ENCODE measurements at places on chromosomes 16 and 17.

GRCh38 chr17:68518063-68518815, 6.0 kb downstream of the PRKAR1A start:
- no peak for DNase-seq

GRCh38 chr16:87550495-87550961, 51.8 kb upstream of the JPH3 start:
- DNase-seq, result no peak

DNA sequence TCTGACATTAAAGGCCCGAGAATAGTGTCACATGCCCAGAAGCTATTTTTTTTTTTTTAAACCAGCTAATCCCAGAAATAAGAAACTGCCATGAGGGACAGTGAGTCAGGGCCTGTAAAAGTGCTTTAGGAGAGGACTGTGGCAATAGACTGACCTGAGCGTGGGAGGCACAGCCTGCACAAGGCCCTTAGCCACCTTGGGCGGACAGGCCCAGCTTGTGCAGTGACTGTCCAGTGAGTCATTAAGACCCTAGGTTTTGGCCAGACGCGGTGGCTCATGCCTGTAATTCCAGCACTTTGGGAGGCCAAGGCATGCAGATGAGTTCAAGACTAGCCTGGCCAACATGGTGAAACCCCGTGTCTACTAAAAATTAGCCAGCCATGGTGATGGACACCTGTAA, 343.0 kb upstream of the ZFHX3 start:
- no peak for DNase-seq

DNA sequence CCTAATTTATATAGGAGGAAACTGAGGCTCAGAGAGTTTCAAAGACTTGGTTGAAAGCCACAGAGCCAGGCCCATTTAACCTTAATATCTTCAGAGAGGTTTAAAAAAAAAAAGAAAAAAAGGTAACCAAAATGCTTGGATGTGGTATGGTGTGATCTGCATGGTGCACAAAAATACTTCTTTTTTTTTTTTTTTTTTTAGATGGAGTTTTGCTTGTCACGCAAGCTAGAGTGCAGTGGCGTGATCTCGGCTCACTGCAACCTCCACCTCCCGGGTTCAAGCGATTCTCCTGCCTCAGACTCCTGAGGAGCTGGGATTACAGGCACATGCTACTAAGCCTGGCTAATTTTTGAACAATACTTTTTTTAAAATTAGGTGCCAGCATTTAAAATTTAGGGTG, 101.8 kb downstream of the XYLT1 start:
- DNase-seq, result no peak

- DNase-seq, result no peak
These were observed 173.0 kb downstream of the CCDC182 start for GRCh38 chr17:57572062-57572461.

GRCh38 chr17:17682293-17682736, 1.1 kb downstream of the RAI1 start:
- DNase-seq, result no peak

- no peak for DNase-seq
These were observed 31.3 kb upstream of the ABCC3 start for GRCh38 chr17:50603340-50603739.

DNA sequence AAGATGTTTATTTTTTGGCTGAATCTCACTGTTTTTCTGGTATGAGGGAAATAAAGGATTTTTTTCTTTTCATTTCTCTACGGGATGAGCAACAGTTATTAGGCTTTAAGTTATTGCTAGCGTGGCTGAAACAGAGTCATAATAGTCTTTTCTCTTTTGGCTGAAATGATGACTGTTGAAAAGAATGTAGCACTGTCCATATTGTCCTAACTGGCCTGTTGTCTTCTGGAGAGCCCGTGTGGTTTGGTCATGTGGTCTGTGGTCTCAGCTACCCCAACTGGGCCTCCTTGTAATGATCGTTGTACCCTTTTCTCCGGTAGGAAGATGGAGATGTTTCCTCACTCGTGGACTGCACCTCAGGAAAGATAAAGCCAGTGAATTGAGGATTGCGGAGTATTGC, 36.6 kb downstream of the EPN2 start:
- no peak for DNase-seq

DNA sequence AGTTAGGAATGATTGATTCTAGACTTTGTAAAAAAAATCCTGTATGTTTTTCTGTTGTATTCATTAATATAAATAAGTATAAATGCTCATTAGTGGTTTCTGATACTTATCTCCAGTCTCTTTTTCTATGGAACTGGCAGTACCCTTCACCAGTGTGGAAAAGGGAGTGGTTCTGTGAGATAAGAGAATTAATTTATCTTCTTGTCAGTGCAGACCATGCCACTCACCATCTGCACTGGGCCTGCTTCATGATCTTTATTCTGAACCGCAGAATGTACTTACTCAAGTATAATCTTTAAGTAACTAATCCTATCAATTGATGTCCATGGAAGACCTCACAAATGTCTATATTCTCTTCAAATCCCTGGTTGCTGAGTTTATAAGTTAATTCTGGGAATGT, 836.1 kb upstream of the CDH8 start:
- no peak for DNase-seq

GRCh38 chr17:17757391-17757791, 76.1 kb downstream of the RAI1 start:
- DNase-seq, result no peak

DNA sequence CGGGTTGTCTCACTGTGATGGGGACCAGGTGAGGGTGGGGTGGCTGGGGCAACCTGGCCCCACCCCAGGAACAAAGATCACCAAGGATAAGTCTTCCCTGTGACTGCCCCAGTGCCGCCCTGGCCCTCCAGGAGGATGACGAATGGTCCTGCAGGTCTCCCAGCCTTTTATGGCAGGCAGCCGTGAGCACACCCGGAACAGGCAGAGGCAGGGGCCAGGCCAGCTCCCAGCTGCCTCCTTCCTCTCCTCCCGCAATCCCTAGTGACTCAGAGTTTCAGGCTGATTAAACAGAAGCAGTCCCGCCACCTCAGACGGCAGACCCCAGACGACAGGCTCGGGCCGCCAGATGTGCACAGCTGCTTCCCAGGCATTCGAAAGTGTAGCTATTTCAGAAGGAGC, 13.3 kb downstream of the JUP start:
- DNase-seq, result no peak

GRCh38 chr16:79284766-79285165, 315.8 kb downstream of the MAF start:
- DNase-seq, result no peak

GRCh38 chr17:4810696-4811290, 3.8 kb downstream of the PLD2 start:
- no peak for DNase-seq

DNA sequence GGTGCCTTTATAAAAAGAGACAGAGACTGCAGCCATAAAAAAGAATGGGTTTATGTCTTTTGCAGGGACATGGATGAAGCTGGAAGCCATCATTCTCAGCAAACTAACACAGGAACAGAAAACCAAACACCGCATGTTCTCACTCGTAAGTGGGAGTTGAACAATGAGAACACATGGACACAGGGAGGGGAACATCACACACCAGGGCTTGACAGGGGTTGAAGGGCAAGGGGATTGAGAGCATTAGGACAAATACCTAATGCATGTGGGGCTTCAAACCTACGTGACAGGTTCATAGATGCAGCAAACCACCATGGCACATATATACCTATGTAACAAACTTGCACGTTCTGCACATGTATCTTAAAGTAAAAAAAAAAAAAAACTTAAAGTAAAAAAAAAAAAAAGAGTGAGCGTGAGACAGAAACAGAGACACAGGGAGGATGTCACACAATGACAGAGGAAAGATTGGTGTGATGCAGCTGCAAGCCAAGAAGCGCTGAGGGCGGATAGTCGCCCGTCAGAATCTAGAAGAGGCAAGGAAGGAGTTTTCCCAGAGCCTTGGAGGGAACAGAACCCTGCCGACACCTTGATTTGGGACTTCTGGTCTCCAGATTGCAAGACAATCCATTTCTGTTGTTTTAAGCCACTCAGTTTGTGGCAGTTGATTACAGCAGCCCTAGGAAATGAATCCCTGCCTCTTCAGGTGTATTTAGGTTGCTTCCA, 27.4 kb upstream of the TNS4 start:
- no peak for DNase-seq

All from glomerular endothelial cell (primary cell).